Cardiac muscle cell (in vitro differentiated cells and primary cell): ENCODE measurements at places on chromosomes 7 and 10. TPM values are rescaled to one million over a fixed set of nuclear protein-coding genes. Genes with fewer than 3 reads are reported as not detected.

GRCh38 chr7:131618391-131618790 is 62.0 kb upstream of the PODXL start:
- H3K27ac ChIP-seq: no peak overlapping the region
- DNase-seq: no peak
- H3K4me1 ChIP-seq: peaks cover 29% of the 10 kb centered on the region
- no peaks in the 10 kb centered on the region for H3K27me3 ChIP-seq
- H3K36me3 ChIP-seq: no peaks in the 10 kb centered on the region

DNA sequence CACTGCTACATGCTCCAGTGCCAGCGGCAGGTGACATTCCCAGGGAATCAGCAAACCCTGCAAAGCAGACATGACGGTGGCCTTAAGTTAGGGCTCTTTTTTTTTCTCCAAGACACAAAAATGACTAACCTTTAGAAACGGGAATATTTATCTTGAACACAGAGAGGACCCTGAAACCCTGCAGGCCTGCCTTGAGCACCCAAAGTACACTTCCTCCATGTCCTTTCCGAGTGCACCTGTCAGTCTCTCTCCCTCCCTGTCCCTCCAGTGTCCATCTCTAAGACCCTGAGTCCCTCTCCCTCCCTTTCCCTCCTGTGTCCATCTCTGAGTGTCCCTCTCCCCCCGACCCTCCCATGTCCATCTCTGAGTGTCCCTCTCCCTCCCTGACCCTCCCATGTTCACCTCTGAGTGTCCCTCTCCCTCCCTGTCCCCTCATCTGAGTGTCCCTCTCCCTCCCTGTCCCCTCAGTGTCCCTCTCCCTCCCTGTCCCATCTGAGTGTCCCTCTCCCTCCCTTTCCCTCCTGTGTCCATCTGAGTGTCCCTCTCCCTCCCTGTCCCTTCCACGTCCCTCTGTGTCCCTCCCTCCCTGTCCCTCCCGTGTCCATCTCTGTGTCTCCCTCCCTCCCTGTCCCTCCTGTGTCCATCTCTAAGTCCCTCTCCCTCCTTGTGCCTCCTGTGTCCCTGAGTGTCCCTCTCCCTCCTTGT is 51.2 kb upstream of the CAMK2B start:
- H3K4me1 ChIP-seq: no peaks in the 10 kb centered on the region
- H3K27me3 ChIP-seq: no peaks in the 10 kb centered on the region
- no peak overlapping the region for H3K27ac ChIP-seq
- H3K36me3 ChIP-seq: no peaks in the 10 kb centered on the region
- DNase-seq: no peak

- H3K4me3 ChIP-seq: no peak overlapping the region
- DNase-seq: peak; percentile 80
- H3K36me3 ChIP-seq: no peaks in the 10 kb centered on the region
- no peak overlapping the region for H3K27ac ChIP-seq
- H3K4me1 ChIP-seq: peaks cover 31% of the 10 kb centered on the region
Measured at GRCh38 chr10:100878291-100878910, 34.4 kb upstream of the SLF2 start.

- H3K4me3 ChIP-seq: no peak overlapping the region
- no peak for DNase-seq
- no peaks in the 10 kb centered on the region for H3K36me3 ChIP-seq
- H3K27me3 ChIP-seq: no peaks in the 10 kb centered on the region
Measured at GRCh38 chr10:7162331-7162730, 248.5 kb downstream of the SFMBT2 start.

Gene CFAP46
- total RNA-seq: 2.8 and 3.0 TPM in 2 replicates

Gene FFAR4
- not detected in 2 replicates for total RNA-seq

Gene OPN1SW
- not detected in 2 replicates for total RNA-seq

GRCh38 chr10:109504401-109504800 is 418.9 kb downstream of the XPNPEP1 start:
- H3K4me1 ChIP-seq: no peaks in the 10 kb centered on the region
- H3K4me3 ChIP-seq: no peak overlapping the region
- H3K36me3 ChIP-seq: no peaks in the 10 kb centered on the region

GRCh38 chr7:102416406-102416805 is 17.0 kb upstream of the ORAI2 start:
- H3K4me1 ChIP-seq: no peaks in the 10 kb centered on the region
- H3K4me3 ChIP-seq: no peak overlapping the region
- no peaks in the 10 kb centered on the region for H3K27me3 ChIP-seq
- H3K36me3 ChIP-seq: peaks cover 25% of the 10 kb centered on the region
- no peak overlapping the region for H3K27ac ChIP-seq
- no peak for DNase-seq

Gene AGR2
- not detected in 2 replicates for total RNA-seq

DNA sequence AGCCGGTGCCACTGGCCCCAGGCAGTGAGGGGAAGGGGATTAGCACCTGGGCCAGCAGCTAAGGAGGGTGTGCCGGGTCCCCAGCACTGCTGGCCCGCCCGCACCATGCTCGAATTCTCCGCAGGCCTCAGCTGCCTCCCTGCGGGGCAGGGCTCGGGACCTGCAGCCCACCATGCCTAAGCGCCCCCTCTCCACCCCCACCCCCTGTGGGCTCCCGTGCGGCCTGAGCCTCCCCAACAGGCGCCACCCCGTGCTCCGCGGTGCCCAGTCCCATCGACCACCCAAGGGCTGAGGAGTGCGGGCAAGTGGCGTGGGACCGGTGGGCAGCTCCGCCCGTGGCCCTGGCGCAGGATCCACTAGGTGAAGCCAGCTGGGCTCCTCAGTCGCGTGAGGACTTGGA is 144.8 kb upstream of the CDCA7L start:
- no peaks in the 10 kb centered on the region for H3K4me1 ChIP-seq
- H3K27me3 ChIP-seq: no peaks in the 10 kb centered on the region
- H3K27ac ChIP-seq: no peak overlapping the region
- no peak for DNase-seq

DNA sequence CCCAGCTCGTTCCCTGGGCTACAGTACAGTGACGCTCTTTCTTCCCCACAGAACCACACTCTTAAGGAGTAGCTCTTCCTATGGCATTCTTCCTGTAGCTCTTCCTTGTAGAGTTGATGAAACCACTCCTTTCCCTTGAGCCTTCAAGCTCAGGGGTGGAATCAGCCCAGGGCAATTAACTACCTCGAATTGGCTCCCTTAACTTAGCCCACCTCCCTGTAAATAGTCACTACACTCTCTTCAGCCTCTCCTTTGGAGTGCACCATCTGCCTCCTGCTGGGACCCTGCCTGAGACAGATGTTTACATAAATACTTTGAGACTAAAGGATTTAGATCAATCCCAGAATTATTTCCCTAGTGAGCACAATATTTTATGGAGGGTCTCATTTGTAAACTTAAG is 537.8 kb upstream of the AUTS2 start:
- no peak for DNase-seq
- H3K4me1 ChIP-seq: no peaks in the 10 kb centered on the region
- H3K4me3 ChIP-seq: no peak overlapping the region
- no peaks in the 10 kb centered on the region for H3K36me3 ChIP-seq
- H3K27ac ChIP-seq: no peak overlapping the region
- H3K27me3 ChIP-seq: no peaks in the 10 kb centered on the region

DNA sequence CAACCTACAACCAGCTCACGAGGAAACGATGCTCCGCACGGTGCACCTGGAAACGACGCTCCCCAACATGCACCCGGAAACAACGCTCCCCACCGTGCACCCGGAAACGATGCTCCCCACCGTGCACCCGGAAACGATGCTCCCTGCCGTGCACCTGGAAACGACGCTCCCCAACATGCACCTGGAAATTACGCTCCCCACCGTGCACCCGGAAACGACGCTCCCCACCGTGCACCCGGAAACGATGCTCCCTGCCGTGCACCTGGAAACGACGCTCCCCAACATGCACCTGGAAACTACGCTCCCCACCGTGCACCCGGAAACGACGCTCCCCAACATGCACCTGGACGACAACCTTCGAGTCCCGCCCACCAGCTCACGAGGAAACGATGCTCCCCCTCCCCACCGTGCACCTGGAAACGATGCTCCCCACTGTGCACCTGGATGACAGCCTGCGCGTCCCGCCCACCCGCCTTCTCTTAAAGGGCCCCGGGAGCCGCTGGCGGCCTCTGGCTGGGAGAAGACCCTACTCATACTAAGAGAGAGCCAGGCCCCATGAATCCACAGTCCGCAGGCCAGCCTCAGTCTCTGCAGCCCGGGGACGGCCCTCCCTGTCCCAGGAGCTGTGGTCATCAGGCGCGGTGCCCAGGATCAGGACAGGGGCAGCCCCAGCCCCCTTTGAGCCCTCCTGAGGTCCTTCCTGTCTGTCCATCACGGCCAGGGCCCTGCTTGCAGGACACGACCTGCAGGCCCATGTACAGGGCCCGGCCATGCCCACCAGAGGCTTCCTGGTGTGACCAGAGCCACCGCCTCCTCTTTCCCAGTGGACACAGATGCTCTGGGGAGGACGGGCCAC is 98.3 kb downstream of the PDGFA start:
- H3K36me3 ChIP-seq: no peaks in the 10 kb centered on the region
- H3K4me1 ChIP-seq: no peaks in the 10 kb centered on the region
- no peak for DNase-seq

GRCh38 chr7:11196143-11196542 is 222.5 kb downstream of the PHF14 start:
- H3K36me3 ChIP-seq: no peaks in the 10 kb centered on the region
- H3K27ac ChIP-seq: no peak overlapping the region
- DNase-seq: no peak
- no peaks in the 10 kb centered on the region for H3K27me3 ChIP-seq

GRCh38 chr7:134778941-134779740 is at the start of gene CALD1:
TSS of gene CALD1 (plus strand) at chr7:134779634. CDS start at chr7:134867734, 88,100 bp downstream.
- peak within 1 kb of the TSS; percentile 97 for H3K27ac ChIP-seq
- H3K4me1 ChIP-seq: peaks cover 17% of the 10 kb centered on the region
- peak; percentile 90 for DNase-seq
- H3K27me3 ChIP-seq: no peaks in the 10 kb centered on the region
- H3K36me3 ChIP-seq: no peaks in the 10 kb centered on the region

- no peak for DNase-seq
- H3K27ac ChIP-seq: no peak overlapping the region
- H3K4me3 ChIP-seq: no peak overlapping the region
- H3K36me3 ChIP-seq: peaks cover 8% of the 10 kb centered on the region
Measured at GRCh38 chr7:4815609-4816418, 40.4 kb downstream of the AP5Z1 start.

DNA sequence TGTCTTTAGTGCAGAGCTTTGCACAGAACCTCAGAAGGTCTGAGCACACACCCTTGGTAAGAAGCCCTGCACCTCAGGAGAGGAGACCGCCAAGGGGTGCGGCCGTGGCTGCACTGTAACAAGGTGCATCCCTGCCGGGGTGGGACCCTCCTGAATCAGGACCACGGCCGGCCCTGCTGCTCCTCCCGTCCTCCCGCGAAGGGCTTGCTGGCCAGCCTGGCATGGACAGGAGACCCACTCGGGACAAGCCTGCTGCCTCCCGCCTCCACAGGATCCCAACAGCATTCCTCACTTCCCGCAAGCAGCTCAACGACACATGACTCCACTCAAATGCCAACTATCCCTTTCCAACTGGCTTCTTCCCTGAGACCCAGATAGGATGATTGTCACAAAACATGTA is 12.8 kb downstream of the WDR86 start:
- DNase-seq: no peak
- no peak overlapping the region for H3K4me3 ChIP-seq
- peaks cover 8% of the 10 kb centered on the region for H3K36me3 ChIP-seq

GRCh38 chr7:140611641-140612040 is 29.0 kb downstream of the DENND2A start:
- H3K27ac ChIP-seq: no peak overlapping the region
- no peaks in the 10 kb centered on the region for H3K4me1 ChIP-seq
- DNase-seq: no peak
- no peaks in the 10 kb centered on the region for H3K36me3 ChIP-seq

GRCh38 chr7:38681882-38682281 is 50.7 kb upstream of the AMPH start:
- H3K36me3 ChIP-seq: no peaks in the 10 kb centered on the region
- DNase-seq: no peak
- no peak overlapping the region for H3K27ac ChIP-seq
- no peaks in the 10 kb centered on the region for H3K27me3 ChIP-seq
- peaks cover 9% of the 10 kb centered on the region for H3K4me1 ChIP-seq
- H3K4me3 ChIP-seq: no peak overlapping the region

DNA sequence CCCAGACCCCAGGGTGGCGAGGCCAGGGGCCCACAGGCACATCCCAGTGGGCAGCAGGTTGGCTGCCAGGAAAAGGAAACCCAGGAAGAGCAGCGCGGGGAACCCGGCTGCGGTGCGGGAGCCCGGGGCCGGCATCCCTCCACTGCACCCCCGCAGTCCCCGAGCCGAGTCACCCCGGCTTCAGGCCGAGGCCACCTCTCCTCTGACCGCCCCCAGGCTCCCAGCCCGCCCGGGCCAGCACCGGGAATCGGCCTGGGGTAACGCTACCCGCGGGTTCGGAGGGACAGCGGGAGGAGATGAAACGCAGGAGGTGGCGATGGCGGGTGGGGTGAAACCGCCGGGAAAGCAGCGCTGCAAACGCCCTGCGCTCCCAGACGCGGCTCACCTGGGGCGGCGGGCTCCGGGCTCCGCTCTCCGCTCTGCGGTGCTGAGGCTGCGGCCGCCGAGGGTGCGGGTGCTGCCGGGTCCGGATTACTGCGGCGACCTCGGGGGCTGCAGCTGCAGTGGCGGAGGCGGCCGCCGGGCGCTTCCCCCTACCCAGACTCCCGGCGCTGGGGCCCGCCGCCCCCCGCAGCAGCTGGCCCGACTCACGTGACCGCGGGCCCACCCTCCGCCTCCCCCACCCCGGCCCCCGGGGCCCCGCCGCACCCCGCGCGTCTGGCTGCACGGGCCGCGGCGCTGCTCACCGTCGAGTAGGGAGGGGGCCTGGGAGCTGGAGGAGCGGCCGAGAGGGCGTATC is at the start of gene SCRN1:
TSS of gene SCRN1 (minus strand) at position 545 of the 739 bp plus-strand sequence. CDS start 20,734 bp downstream, outside the sequence.
- H3K27me3 ChIP-seq: no peaks in the 10 kb centered on the region
- peak within 1 kb of the TSS; percentile 92 for H3K4me3 ChIP-seq
- DNase-seq: peak; percentile 69
- H3K27ac ChIP-seq: no peak within 1 kb of the TSS
- H3K4me1 ChIP-seq: no peaks in the 10 kb centered on the region
